Midbrain (tissue), 1 donor: ENCODE measurements at places on chromosomes 2 and 18.

DNA sequence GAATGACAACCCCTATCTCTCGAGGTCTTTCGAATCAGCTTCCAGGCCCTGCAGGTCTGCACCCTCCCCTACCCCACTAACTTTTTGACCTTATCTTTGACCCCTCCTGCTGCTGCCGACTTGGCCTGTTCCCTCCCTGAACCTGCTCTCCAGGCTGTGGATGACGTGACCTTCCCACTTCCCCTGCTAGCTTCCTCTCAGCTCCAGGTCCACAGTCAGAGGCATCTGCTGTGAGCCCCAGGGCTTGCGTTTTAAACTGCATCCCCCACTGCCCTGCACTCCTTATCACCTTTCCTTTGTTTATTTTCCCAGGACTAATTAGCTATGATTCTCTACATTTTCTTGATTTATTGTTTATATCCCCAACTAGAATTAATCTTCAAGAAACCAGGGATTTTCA lies 71.2 kb upstream of the ALKAL2 start:
- no peak for DNase-seq

DNA sequence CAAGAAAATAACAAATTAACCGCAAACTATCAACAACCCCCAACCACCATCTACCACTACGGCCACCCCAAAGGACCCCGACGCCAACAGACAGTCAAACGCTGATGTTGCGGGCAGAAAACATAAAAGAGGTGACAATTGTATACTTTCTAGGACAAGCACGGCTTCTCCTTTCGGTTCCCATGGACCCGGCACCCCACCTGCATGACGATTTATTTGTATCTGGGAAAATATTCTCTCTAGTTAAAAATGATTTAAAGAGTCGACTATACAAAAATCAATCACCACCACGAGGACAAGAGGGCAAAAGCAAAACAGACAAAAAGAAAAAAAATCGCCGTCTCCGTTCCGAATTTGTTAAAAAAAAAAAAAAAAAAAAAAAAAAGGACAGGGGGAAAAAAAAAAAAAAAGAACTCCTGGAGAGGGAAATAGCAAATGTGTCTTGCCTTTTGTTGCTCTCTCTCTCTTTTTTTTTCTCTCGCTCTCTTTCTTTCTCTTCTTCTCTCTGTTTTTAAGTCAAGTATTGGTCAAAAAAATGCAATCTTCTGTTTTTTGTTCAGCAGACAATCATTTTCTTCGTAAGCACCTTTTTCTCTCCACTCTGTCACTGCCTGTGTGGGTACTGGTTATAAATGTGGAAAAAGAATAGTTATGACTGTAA lies 3.6 kb downstream of the SIX3 start:
- no peak for DNase-seq

- no peak for DNase-seq
Observed at GRCh38 chr18:48942086-48942485, 8.7 kb downstream of the SMAD7 start.

GRCh38 chr2:126785862-126786261 lies 112.8 kb upstream of the TEX51 start:
- no peak for DNase-seq

GRCh38 chr2:121137571-121137970 lies 147.4 kb downstream of the TFCP2L1 start:
- DNase-seq = no peak

DNA sequence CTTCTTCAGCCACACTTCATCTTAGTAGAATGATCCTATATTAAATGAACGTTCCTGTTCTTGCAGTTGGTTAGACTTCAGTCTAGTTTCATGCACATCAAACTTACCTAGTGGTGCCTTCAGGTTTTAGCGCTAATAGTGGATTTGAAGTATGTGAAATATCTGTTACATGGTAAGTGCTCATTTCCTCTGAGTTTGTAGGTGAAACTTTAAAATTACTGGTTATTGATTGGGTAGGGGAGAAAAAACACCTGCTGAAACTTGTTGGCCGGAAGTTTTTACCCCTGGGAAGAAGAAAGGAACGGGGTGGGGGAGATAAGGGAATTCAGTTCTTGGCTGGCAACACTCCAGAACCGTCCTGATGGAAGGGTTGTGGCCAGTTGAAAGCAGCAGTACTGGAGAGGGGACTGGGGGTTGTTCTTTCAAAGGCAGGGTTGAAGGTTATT lies 112.8 kb downstream of the SPTBN1 start:
- DNase-seq = no peak

- no peak for DNase-seq
Observed at GRCh38 chr18:2244641-2245040, 326.7 kb downstream of the METTL4 start.

GRCh38 chr2:156190517-156190916 lies 142.0 kb downstream of the NR4A2 start:
- DNase-seq = no peak

GRCh38 chr2:3198119-3198518 lies 179.5 kb downstream of the EIPR1 start:
- no peak for DNase-seq

- no peak for DNase-seq
Observed at GRCh38 chr2:84160453-84160852, 298.6 kb downstream of the SUCLG1 start.

- DNase-seq = no peak
Observed at GRCh38 chr2:173749315-173749714, 215.9 kb downstream of the SP3 start.

DNA sequence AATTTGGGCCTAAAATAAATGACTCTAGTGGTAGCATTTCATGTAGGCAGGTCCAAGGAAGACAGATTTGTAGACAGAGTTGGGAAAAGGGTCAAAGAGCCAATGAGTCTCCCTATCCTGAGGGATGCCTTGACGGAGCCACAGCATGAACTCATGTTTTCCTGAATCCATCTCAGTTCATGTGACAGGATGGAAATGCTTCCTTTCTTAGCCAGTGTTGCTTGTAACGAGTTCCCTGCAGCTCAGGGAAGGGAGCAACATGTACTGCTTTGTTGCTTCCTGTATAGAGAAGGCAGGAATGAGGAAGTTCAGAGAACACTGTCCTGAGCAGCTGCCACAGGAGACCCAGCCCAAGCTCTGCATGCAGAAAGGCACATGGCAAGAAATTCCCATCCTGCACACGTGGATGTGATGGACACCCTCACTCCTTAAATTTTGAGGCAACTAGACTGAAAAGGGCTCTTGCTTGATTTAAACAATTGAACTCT lies 27.9 kb downstream of the TMEM17 start:
- no peak for DNase-seq

DNA sequence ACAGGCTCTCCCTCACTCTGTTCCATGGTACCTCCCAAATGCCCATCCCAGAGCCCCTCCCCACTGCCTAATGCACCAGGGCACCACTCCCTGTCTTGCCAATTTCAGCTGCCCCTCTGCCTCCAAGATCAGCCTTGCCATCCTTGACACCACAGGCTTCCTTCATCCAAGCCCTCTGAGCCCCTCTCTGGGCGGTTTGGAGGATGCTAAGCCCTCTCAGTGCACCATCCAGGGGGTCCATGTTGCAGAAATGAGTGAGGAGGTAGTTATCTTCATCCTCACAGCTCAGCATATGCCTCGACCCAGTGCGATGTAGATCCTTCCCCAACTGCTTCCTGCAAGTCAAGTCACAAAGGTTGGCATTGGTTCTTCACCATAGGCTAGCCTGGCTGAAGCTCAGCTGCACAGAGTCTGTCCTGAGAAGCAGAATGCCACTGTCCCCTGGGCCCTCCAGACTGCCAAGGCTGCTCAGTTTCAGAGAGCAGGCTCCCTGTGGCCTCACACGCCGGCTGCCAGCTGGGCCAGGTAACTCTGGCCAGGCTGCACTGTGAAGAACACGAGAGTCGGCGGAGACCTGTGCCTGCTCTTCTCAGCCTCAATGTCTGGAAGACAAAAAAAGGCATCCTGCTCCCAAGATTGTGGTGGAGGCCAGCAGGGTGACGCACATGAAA lies 9.9 kb upstream of the MAP3K2 start:
- no peak for DNase-seq

- DNase-seq = no peak
Observed at GRCh38 chr2:1518867-1519530, 105.7 kb downstream of the TPO start.
